Fibroblast of skin of left quadriceps (primary cell): ENCODE measurements at places on chromosomes 2 and 18.

- DNase-seq, result no peak
Measured at GRCh38 chr2:57693177-57693576, 353.4 kb upstream of the VRK2 start.

GRCh38 chr2:234368861-234369261 lies 128.0 kb downstream of the ARL4C start:
- no peak for DNase-seq

- DNase-seq, result no peak
Measured at GRCh38 chr2:100882645-100883613, 63.0 kb downstream of the NPAS2 start.

DNA sequence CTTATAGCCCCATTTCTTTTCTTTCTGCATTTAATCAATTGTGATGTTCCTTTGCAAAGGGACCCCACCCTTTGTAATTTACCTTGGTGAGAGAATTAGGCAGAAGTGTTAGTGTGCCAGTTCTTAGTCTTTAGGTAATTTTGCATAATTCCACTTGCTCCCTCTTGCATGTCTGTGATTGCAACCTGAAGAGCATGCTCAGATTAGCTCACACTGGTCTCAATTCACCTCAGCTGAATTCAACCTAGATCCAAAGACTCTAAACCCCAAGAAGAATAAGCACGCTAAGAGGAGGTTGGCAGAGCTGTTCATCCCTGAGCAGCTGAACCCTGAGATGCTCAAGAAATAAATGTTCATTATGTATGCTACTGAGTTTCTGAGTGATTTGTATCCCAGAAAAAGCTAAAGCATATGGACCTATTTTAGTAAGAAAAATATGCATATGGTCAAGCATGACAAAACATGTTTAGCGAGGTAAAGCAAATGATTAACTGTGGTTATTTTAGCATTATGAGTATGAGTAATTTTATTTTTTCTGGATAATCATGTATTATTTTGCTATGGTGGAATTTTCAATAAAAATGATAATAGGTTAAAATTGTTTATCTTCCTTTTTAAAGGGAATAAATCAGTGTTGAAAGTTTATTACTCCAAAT lies 299.2 kb upstream of the ZSWIM2 start:
- DNase-seq, result no peak

- no peak for DNase-seq
Measured at GRCh38 chr2:127545796-127546195, 10.3 kb downstream of the MYO7B start.

- DNase-seq, result no peak
Measured at GRCh38 chr2:641872-642815, 35.1 kb downstream of the TMEM18 start.

DNA sequence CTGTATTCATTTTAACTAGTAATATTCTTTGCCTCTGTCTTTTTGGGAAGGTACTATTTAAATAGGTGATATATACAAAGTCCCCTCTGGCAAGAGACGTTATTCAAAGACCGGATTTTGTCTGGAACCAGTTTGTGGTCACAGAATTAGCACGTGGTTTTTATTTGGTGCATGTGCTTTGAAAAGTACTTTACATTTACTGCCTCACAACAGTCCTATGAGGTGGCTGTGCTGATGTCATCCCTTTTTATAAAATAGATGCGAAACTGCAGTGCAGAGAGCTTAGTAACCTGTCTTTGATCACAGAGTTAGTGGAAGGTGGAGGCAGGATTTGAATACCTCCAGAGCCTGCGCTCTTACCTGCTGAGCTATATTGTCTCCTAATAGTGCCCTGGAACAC lies 4.0 kb downstream of the LPIN1 start:
- DNase-seq, result no peak

- peak; percentile 51 for DNase-seq
Measured at GRCh38 chr2:198478361-198478760, 674.0 kb downstream of the PLCL1 start.

DNA sequence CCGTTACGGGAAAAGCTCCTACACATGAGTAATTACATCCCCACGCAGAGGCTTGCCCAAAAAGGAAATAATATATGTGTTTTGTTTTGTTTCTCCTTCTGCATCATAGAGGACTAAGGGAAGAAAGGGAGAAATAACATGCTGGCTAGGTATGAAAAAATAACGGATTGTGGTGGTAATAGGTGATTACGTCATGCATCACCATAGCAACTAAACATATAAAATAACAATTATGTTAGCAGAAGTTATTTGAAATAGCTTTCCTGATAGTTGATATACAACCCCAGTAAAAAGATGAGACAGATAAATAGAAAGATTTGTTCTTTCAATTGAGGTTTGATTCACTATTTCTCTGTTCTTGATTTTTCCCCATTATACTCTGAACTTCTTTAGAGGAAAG lies 518.0 kb downstream of the ZNF516 start:
- no peak for DNase-seq

GRCh38 chr2:23241121-23241520 lies 143.9 kb upstream of the KLHL29 start:
- DNase-seq, result no peak

DNA sequence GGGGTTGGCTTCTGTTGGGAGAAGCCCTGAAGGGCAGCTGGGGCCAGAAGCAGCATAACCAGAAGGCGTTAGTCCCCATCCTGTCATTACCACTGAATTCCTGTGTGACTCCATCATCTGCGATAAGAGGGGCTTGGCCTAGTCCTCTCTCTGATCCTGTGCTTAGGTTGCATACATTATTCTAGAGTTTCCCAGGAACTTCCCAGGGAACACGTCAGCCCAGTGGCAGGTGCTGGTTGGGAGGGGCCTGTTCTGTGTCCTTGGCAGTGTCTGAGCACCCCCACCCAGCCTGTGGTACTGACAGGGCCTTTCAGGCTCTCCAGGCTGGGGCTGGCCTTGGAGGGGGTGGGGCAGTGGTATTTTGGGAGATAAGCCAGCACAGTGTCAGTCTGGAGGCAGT lies 4.5 kb upstream of the TOGARAM2 start:
- DNase-seq, result no peak

- no peak for DNase-seq
Measured at GRCh38 chr18:73626859-73627258, 520.8 kb downstream of the FBXO15 start.

DNA sequence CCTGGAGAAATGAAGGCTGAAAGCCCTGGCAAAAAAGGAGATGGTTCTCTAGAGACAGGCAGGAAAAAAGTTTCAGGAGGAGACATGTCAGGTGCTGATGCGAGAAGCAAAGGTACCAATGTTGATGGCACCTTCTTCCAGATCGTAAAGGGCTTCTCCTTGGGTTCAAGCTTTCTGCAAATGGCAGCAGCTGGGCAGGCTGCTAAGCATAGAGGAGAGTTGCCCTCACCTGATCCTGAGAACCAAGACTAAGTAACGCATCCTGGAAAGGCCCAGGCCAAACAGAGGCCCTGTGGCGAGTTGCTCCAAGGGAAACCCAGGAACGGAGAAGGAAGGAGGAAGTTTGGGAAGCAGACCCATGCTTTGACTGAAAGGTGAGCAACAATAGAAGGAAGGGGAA lies 23.6 kb upstream of the AFTPH start:
- no peak for DNase-seq

- no peak for DNase-seq
Measured at GRCh38 chr2:237725661-237726060, 72.9 kb upstream of the RBM44 start.

DNA sequence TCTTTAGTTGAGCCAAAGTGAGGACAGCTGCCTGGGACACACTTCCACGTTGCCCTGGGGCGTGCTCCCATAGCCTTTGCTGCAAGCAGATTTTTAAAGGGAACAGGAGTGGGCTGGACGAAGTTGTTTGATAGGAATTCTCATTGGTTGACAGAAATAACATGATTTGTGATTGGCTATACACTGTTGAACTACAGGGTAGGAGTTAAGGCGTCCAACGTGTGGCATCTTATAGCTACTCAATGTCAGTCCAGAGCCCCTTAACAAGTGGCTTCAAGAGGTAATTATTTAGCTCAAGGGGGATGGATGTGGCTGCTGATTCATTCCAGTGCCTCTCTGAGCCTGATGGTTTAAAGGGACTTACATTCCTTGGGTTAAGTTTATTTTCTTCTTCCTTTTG lies 65.5 kb downstream of the ACAA2 start:
- DNase-seq, result no peak

GRCh38 chr2:103738606-103739005 lies 976.8 kb downstream of the TMEM182 start:
- DNase-seq, result no peak

DNA sequence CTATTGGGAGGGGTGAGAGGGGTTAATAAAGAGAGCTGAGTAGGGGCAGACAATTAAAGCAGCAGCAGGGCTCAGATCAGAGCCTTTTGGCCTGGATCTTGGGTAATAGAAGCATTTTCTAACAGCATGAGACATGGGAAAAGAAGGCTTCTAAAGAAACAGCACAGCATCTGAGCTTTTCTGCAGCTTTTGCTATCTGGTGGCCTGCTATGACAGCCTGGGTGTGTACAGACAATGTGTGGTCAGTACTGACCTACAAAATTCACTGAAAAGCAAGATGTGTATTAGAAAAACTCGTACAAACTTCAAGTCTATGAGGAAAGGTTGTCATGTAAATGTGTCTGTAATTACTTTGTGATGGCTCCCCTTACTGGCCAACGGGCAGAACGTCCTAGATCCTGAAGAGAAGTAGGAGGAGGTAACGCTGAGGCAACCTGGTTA lies 95.6 kb downstream of the GALNT3 start:
- peak; percentile 22 for DNase-seq

DNA sequence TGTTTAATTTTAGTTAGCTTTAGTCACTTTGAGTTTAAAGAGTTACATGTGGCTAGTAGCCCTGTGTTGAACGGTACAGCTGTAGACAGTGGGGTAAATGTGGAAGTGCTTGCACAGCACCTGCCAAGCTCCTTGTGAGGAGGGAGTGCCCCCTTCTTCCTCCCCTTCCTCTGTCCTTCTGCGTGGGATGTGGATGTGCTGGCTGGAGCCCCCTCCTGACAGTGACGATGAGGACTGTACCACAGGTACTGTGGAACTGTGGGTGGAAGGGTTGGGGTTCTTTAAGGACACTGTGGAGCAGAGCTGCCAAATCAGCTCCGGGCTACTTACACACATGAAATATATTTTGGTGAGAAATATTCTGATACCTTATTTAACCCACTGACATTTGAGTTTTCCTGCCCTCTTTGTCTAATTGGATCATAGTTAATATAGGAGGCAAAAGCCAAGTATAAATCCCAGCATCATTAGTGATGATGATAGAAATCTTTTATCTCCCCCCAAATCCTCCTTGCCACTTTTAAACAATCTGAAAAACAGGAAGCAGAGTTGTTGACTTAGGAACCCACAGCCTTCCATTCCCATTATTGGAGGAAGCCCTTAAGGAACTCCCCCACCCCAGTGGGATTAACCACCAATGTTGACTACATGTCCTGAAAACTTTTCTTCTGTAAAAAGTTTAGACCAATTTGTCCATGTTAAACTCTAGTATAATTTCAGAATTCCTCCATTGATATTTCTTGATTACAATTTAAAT lies 181.3 kb downstream of the PTPRM start:
- no peak for DNase-seq

- no peak for DNase-seq
Measured at GRCh38 chr2:136243638-136244535, 125.9 kb upstream of the CXCR4 start.

- no peak for DNase-seq
Measured at GRCh38 chr18:46920653-46921052, 3.3 kb downstream of the KATNAL2 start.

DNA sequence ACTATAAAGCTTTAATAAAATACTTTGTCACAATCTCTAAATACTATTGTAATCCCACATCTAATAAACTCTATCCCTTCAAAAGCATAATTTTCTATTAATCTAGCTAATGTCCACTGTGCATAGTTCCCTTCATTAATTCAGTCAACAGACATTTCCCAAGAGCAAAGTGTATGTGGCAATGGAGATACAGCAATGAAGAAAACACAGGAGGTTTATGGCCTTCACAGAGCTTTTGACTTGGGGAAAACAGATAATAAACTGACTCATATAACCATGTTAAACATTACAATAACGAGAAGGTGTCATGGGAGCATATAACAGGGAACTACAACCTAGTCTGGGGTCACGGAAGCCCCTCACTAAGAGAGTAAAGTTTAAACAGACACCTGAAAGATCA lies 86.3 kb downstream of the SPIRE1 start:
- DNase-seq, result no peak

DNA sequence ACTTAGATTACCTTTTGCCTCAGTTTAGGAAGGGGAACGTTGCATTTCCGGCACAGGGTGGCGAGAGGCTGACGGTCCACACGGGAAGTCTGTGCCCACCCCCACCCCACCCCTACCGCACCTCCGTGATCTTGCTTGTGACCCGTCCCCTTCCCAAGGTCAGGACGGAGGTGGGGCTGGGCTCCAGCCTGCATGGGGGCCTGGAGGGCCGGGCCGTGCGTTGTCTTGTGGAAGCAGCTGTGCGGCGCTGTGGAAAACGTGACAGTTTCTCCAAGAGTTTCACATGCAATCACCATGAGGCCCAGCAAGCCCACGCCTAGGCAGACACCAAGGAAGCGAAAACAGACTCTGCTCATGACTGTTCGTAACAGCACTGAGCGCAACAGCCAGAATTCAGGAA lies 76.8 kb upstream of the HDAC4 start:
- no peak for DNase-seq

- DNase-seq, result no peak
Measured at GRCh38 chr2:175745911-175746310, 256.2 kb downstream of the LNPK start.

- no peak for DNase-seq
Measured at GRCh38 chr2:36544638-36545338, 53.2 kb downstream of the FEZ2 start.

DNA sequence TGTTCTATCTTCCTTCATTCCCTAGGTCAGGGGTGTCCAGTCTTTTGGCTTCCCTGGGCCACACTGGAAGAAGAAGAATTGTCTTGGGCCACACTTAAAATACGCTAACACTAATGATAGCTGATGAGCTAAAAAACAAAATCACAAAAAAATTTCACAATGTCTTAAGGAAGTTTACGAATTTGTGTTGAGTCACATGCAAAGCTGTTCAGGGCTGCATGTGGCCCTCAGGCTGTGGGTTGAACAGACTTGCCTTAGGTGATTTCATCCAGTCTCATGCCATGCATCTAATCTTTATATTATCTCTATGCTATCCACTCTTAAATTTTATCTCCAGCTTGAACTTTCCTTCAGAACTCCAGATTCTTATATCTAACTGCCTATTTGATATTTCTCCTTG lies 80.1 kb downstream of the CCDC85A start:
- no peak for DNase-seq

DNA sequence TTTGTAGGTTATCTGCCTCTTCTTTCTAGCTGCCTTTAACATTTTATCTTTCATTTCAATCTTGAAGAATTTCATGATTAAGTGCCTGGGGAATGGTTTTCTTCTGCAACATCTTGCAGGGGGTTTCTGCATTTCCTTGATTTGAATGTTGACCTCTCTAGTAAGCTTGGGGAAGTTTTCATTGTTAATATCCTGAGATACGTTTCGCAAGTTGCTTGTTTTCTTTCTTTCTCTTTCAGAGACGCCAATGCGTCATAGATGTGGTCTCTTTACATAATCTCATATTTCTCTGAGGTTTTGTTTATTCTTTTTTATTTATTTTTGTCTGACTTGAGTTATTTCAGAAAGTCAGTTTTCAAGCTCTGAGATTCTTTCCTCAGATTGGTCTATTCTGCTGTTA lies 225.7 kb downstream of the XIRP2 start:
- DNase-seq, result no peak
